ENCODE measurements at places on chromosomes 13 and 19.

DNA sequence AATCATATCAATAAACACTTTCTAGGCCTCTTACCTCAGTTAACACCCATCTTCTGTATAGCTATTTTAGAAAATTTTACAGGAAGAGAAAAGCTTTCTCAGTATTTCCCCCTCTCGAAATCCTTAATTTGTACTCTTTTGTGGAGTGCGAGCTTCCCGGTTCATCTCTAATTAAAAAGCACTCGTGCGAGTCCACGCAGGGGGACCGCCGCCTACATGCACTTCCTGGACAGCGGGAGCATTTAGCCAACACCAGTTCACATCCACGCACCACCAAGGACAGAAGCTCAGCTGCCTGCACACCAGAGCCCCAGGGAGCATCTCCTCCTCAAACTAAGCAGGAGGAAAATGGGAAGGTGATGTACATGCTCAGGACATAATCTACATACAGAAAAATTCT lies 60.0 kb downstream of the RASA3 start:
- no peak for DNase-seq

DNA sequence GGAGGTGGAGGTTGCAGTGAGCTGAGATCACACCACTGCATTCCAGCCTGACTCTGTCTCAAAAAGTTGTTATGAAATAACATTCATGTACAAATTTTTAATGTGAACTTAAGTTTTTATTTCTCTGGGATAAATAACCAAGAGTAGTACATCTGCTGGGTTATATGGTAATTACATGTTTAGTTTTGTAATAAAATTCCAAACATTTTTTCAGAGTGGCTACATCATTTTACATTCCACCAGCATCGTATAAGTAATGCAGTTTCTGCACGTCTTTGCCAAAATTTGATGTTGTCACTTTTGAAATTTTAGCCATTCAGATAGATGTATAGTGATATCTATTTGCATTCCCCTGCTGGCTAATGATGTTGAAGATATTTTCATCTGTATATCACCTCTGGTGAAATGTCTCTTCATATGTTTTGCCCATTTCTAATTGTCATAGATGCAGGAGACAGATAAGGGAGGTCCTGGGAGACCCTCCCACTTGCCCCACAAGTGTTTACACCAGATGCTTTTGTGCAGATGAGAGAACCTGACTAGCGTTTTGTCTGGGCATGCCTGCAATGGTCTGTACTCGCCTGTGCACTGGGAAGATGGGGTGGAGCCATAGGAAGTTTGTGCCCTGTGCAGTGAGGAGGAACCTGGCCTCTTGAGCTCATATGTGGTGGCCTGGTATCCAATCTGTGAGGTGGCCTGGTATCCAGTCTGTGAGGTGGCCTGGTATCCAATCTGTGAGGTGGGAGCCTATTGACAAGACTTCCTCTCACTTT lies 12.7 kb upstream of the KBTBD6 start:
- DNase-seq: no peak

GRCh38 chr13:27976362-27977091 lies 7.4 kb upstream of the CDX2 start:
- no peak for DNase-seq

- DNase-seq: no peak
Measured at GRCh38 chr19:14694641-14695266, 4.9 kb downstream of the ZNF333 start.

DNA sequence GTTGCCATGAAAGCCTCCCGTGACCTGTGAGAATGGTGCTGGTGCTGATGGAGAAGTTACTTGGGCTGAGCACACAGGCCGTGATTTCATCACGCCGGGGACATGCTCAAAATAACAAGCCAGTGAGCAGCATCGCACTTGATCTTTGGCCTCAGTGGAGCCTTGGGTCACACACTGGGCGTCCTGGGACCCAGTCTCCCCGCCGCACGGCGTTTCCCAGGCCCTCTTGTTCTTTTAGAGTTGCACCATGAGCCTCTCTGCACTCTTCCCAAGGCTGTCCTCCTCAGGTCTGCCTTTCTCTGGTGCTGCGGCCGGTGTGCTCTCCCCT lies 9.5 kb upstream of the NDUFS7 start:
- DNase-seq: no peak

DNA sequence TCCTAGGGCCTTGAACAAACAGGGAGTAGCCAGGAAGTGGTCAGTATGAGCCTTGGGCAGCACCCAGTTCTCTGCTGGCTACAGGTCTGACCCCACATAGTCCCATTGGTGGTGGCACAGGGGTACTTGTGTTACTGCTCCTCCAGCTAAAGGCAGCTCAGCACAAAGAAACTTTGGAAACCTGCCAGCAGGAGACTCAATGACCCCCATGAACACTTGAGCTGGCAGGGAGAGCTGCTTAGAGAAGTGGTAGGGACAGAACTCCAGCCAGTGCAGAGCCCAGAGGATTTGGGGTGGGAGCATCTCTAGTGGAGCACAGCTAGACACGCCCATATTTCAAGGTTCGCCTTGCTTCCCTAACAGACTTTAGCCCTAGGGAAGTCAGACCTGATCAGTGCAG lies 10.4 kb upstream of the ZNF586 start:
- no peak for DNase-seq

GRCh38 chr13:24161010-24161775 lies 673 bp downstream of the SPATA13 start:
- DNase-seq: peak; percentile 48

GRCh38 chr13:51154029-51154555 lies 43.0 kb upstream of the C13orf42 start:
- peak; percentile 85 for DNase-seq

- DNase-seq: peak; percentile 30
Measured at GRCh38 chr13:44755872-44756271, 179.7 kb upstream of the TSC22D1 start.

- no peak for DNase-seq
Measured at GRCh38 chr13:76942363-76942762, 5.9 kb upstream of the ACOD1 start.

- no peak for DNase-seq
Measured at GRCh38 chr13:113548778-113549621, 35.6 kb upstream of the TFDP1 start.

- no peak for DNase-seq
Measured at GRCh38 chr19:33429891-33430673, 56.6 kb downstream of the CEBPG start.

GRCh38 chr13:33799950-33800592 lies 17.9 kb upstream of the RFC3 start:
- peak; percentile 18 for DNase-seq

DNA sequence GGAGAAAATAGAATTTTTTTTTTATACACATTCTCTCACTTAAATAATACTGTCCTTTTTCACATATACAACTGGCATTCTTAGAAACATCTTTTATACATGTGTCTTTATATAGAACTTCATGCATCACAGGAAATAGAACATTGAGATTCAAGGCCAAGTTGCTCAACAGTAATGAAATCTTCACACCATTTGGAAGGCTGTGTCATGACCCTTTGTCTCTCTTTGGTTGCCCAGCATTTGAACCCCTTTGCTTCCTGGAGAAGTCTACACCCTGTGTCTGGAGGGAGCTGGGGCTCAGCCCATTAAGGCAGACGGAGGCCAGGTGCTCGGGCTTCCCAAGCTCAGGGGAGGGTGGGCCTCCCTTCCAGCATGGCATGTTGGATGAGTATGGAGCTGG lies 41.1 kb downstream of the B3GLCT start:
- no peak for DNase-seq

DNA sequence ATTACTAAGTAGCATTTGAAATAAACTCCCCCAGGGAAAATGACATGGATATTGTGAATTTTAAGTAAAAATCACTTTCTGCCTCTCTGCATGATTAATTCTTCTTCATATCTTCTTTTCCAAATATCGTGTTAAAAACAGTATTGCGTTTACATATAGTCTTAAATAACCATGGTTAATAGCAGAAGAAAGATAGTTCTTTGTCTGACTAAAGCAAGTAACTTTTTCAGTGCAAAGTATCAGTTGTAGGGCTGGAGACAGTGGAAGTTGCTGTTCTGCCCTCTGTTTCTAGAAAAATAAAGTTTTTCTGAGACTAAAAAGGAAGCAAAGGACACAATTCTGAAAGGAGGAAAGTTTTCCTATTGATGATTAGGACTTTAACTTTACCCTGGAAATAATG lies 330.2 kb downstream of the NDFIP2 start:
- DNase-seq: no peak

- DNase-seq: no peak
Measured at GRCh38 chr19:5013761-5014160, 44.8 kb downstream of the KDM4B start.

GRCh38 chr13:32093006-32093405 lies 61.4 kb downstream of the FRY start:
- no peak for DNase-seq

DNA sequence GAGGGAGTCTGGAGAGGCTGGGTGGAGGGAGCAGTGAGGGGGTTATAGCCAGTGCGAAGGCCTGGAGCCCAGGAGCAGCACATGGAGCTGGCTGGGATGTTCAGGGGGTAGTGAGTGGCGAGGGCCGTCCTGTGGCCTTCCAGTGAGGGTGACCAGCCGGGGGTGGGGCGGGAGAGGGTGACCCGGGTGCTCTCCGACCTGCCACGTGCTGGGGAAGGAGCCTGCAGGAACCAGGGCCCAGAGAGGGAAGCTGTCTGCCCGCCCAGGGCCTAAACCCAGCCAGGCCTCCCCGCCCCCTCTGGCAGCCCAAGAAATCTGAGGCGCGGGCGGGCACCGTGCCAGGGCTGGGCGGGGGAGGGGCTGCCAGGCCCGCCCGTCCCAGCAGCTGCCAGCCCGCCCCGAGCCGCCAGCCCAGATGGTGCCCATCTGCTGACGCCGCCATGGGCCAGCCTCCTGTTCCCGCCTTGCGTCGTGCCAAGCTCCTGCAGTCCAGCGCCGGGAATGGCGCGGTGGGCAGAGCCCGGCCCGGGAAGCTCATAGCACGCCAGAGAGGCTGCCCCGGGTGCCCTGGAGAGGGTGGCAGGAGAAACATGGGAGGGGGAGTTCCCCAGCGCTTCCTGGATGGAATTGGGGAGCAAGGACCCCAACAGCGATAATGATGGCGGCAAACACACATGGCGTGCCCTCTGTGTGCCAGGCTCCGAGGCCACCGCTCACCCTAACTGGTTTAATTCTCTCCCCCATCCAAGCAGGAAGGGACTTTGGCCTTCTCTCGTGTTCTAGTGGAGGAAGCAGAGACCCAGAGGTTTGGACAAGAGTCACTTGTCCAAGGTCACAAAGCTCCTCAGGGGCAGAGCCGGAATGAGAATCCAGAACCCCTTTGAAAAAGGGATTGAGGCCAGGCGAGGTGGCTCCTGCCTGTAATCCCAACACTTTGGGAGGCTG lies 21.5 kb downstream of the NFIC start:
- peak; percentile 82 for DNase-seq

DNA sequence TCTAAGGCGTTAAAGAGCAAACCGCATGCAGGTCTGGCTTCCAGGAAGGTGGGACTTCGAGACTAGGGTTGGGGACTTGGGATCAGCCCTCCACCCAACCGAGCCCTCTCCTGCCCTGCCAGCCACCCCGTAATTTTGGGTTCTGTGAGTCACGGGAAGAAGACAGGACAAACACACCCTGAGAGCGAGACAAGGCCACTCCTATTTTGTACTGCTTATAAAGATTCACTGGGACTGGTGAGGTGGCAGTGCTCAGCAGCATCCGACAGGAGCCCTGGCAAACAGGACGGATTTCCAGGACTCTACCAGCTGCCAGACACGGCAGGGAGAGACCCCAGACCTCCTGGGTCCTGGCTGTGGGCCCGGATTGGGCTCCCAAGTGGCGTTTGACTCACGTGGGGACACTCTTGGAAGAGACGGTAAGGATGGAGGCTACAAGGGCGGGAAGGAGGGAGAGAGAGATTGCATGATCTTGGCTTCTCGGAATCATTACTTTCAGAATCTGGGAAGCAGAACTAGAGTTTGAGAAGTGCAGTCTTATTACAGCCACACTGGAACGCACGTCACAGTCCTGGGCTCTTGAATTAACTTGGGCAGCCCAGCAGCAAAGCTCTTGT lies at the start of gene C5AR2:
C5AR2 (plus strand) TSS at position 245 of the 617 bp plus-strand sequence. CDS start 8,625 bp downstream, outside the sequence.
- DNase-seq: no peak

GRCh38 chr19:32238076-32238475 lies 107.3 kb upstream of the ZNF507 start:
- DNase-seq: no peak

GRCh38 chr19:49851456-49852259 lies 699 bp downstream of the PTOV1 start:
- DNase-seq: peak; percentile 57

DNA sequence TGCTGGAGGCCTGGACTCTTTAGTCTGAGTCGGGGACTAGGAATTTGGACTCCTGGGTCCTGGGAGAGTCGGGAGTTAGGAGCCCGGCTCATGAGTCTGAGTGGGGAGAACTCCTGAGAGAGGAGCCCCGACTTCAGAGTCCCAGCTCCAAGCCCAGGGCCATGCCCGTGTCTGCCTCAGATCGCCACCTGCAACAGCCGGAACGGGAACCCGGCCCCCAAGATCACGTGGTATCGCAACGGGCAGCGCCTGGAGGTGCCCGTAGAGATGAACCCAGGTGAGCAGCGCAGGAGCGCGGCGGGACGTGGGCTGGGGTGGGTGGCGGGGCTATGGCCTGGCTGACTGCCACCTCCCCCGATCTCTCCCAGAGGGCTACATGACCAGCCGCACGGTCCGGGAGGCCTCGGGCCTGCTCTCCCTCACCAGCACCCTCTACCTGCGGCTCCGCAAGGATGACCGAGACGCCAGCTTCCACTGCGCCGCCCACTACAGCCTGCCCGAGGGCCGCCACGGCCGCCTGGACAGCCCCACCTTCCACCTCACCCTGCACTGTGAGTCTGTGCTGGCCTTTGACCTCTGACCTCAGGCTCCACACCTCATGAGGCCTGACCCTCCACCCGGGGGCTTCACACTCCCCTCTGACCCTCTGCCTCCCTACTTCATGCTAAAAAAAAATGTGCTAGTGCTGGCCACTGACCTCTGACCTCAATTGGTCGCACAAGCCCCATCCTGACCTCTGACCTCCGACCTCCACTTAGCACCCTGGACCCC lies 4.4 kb downstream of the BCAM start:
- DNase-seq: no peak

- DNase-seq: no peak
Measured at GRCh38 chr19:17488593-17489391, 18.5 kb downstream of the SLC27A1 start.

GRCh38 chr13:52832313-52832712 lies 16.1 kb downstream of the PCDH8 start:
- no peak for DNase-seq

- DNase-seq: no peak
Measured at GRCh38 chr19:29273000-29273640, 60.2 kb upstream of the UQCRFS1 start.

Data from AG08396 (cell line).